ENCODE measurements at places on chromosomes 3 and 15. TPM values are rescaled to one million over a fixed set of nuclear protein-coding genes. Genes with fewer than 3 reads are reported as not detected.

DNA sequence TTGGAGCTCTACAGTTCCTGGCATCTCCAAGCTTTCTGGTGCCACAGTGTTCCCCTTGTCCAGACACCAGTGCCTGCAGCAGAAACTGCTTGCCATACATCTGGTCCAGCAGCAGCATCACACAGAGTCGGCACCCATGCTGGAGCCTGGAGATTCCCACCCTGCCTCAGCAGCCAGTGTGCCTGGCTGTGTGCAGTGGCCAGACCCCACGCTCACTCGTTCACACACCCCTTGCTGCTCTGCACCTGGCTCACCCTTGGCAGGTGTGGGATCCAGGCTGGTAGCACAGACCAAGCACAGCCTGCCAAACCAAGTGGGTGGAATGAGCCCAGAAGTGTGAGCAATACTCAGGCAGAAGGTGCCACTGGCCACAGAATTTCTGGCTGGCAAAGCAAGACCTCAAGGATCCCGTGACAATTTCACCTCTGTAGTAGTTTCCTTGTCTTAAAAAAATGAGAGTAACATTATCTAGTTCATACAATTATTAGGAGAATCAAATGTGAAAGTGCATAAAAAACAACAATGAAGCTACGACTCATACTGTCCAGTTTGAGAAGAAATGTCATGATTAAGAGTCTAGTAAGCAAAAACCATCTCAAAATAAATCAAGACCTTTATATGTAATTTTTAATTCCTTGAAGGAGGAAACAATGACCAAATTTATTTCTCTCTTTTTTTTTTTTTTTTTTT is 22.9 kb upstream of the ZBED2 start:
- DNase-seq, result peak; percentile 36

- DNase-seq, result no peak
Observed at GRCh38 chr15:69154684-69155083, 5.8 kb upstream of the GLCE start.

Gene CTXN2
- total RNA-seq, result not detected

Gene EOMES
- 4.4 TPM for total RNA-seq

DNA sequence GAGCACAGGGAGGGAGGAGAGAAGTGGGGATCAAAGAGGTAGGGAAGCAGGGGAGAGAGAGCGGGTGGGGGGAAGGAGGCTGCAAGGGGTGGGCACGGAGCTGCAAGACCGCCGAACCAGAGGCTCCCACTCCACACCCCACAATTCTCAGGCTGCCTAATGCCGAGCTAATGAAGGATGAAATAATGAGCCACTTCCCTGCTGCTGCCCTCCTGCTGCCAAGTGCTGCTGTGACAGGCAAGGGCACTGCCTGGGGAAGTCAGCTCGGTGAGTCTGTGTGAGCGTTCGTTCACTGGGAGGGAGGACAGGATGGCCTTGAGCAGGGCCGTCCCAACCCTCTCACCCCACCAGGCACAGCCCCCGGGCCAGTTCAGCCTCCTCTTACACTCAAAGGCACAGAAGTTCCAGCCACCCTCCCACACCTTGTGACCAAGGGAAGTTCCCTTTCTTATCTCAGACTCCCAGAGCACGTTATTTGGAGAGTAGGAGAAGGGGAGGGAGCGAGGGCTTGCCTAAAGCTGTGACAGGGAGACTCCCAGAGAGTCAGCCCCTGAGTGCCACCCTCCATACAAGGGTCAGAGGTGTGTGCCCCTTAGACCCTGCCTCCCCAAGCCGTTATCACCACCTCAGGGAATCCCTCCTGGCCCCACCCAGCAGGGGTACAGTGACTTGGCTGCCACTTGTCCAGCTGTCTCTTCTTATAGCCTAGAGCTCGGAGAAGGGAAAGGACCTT is 12.4 kb downstream of the GLYCTK start:
- DNase-seq, result no peak

DNA sequence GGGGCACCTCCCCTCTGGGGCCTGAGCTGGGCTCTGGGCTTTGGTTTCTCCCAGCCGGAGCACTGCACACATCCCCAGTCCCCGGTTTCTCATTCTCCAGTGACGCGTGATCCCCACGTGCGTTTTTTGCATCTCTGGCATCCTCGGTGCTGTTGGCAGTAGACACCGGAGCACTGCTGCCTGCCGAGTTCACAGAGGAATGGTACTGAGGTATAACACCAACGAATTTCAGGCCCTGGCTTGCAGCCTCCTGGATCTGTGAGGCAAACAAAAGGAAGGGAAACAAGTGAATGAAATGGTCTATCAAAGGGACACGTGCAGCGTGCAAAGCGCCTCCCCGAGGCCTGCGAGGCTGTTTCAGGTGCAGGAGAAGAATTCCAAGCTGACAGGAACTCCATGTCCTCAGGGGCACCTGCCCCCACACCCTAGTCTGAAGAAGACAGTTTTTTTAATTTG is 112.9 kb downstream of the OXNAD1 start:
- DNase-seq, result no peak

Gene ACY1
- 64.5 TPM for total RNA-seq

Gene HGD
- 0.78 TPM for total RNA-seq

DNA sequence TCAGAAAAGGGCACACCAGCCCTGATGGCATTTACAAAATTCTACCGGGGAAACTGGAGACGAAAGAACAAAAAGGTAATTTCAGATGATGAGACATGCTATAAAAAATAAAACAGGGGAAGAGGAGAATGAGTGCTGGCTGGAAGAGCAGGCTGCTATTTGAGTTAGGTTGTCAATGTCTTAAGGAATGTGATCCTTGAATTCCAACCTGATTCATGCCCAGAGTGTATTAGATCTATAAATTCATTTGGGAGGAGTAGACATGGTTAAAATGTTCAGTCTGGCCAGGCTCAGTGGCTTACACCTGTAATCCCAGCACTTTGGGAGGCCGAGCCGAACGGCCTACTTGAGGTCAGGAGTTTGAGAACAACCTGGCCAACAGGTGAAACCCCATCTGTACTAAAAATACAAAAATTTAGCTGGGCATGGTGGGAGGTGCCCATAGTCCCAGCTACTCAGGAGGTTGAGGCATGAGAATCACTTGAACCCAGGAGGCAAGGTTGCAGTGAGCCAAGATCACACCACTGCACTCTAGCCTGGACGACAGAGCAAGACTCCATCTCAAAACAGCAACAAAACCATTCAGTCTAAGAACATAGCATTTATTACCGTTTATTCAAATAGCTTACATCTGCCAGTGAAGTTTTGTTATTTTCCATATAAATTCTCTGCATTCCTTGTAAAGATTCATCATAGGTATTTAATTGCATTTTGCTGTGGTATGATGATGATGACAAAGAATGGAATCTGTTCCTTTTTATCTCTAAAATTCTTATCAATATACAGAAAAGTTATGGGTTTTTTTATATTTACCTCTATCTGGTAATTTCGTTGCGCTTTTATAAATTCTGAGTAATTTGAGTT is 126.7 kb upstream of the NR2E3 start:
- DNase-seq, result no peak

- no peak for DNase-seq
Observed at GRCh38 chr3:140924097-140924873, 17.4 kb upstream of the SLC25A36 start.

GRCh38 chr3:71570546-71570945 is 13.0 kb downstream of the FOXP1 start:
- no peak for DNase-seq

DNA sequence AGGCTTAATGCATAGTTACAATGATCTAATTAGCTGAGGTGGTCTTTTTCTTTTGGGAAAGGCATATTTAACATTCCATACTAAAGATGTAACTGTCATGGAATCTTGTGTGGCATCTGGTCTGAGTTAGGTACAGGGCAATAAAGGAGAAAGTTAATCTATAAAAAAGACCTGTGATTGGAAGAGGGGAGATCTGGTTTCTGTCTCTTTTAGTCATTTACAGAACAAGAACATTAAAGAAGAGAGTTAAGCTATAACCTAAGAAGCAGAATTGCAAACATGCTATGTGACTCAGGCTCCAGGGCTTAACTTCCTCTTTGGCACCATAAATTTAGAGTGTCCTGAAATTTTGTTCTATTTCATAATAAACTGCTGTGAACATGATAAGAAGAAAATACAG is 47.2 kb upstream of the MME start:
- no peak for DNase-seq

DNA sequence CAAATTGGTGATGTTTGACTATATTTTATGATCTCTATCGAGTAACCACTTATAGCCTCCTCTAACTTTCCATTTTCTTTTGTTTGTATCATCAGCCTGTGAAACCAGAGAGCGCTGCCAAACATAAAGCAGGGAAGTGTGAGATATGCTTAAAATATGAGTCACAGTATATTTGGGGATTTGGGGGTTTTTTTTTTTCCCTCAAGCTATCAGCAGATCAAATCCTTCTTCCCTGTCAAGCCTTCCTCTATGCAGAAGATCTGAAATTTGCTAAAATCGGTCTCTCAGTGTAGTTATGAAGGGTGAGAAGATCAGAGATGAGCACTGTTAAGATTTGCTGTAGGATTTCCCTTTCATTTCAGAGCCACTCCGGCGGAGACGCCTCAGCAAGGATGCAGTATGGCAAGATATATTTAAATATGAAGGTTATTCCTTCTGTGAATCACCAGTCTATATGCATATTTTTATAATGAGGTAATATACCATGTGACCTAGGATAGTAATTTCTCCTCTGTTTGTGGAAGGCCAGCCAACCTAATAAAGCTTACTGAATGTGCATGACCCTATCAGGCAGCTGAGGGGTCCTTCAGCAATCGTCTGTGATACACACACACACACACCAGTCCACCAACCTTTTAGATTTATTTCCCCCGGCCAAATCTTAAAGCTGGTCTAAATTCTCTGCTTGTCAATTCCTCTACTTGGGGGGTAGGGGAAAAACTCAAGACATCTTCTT is 474.1 kb downstream of the FOXP1 start:
- no peak for DNase-seq

DNA sequence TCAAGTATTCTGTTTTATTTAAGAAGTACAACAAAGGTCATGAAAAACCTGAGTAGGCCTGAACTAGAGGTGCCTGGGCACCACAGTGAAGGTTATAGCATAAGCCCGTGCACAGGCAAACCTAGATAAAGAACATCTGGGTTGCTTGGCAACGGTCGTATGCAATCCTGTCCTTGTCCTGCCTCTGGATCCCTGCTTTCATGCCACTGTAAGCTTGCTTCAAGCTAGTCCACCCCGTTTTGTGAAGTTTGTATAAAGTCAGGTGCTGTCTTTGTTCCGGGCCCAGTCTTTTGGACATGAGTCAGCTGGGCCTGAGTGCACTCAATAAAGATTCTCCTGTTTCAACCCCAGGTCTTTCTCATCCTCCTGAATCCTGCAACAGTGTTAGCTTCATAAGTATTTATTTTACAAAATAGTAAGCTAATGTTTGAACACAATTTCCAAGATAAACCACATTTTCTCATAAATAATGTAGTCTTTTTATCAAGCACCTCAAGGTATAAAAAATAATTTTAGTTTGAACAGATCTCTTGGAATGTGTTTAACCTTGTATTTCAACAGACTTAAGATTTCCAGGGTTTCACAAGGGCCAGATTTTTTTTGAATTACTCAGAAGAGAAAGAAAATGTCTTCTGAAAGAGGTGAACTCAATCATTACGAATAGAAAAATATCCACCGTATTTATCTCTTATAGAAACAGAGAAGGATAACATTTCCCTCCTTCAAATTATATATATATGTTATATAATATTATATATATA is 14.3 kb upstream of the SLC9C1 start:
- no peak for DNase-seq

DNA sequence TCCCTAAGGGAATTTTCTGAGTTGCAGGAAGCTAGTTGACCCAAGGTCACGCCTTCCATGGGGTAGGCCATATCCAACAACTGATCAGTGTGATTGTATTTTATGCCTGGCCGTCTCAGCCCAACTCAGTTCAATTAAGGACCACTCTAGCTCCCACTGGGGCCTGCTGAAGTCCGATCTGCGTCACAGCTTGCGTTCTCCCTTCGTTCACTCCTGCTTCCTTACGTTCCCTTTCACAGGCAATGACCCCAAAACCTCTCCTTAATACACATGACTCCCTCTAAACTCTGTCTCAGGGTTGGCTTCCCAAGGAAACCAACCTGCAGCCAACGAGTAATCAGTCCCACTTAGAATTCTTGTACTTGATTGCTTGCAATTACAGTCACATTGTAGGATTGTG is 428.0 kb downstream of the RBMS3 start:
- DNase-seq, result no peak

DNA sequence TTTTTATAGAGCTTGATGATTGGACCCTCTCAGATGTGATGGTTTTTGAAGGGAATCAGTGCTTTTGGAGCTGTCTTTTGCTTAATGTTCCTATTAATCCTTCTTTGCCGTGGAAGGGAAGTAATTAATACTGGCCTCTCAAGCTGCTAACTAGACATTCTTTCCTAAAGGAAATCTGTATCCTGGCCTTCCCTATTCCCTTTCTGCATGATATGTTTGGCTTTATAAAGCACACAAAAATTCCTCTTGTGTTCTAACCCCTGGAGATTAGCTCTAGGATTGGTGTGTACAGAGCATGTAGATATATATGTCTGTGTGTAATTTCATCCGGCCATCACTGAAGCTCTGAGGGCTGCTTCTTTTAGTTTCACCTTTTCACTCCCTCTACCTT is 6.9 kb downstream of the ATXN7 start:
- no peak for DNase-seq

DNA sequence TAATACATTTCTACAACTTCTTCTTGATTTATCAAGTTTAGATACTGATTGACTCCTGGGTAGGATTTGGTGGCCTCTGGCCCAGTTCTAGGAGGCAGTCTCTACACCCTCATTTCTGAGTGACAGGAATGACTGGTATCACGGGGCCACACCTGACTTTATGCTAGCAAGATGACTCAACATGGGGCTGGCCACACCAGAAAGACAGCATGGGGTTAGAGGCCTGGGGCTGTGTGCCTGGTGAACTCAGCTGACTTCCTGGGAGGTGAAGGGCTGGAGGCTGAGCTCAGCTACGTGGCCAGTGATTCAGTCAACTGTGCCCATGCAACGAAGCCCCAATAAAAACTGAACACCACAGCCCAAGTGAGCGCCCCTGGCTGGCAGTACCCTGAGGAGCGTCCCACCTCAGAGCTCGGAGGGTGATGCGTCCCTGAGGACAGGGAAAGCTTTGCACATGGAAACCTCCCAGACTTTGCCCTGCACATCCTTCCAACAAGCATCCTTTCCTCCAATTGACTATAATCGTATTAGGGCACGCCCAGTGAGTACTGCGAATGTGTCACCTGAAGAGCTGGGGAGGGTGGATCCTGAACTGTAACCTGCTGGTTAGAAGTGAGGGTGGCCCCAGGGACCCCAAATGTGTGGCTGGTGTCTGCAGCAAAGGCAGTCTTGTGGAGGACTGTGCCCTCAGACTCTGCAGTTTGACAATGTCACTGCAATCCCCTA is 57.2 kb downstream of the NIPA2 start:
- DNase-seq, result peak; percentile 58

DNA sequence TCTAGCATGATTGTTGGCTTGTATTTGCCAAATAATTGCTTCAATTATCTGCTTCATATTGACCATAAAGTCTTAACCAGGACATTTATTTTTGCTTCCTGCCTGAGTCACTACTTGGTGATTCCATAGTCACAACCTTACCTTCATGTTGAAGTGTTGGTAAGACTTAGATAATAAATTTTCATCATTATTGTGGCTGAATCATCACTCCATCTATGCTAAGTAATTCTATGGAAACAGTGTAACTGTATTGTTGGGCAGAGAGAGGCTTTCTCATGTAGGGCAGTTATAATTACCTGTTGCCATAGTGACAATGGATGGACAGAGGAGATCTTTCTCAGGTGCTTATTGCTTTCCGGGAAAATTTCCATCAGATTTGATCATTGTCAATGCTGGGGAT is 330.7 kb upstream of the LRRC3B start:
- DNase-seq, result no peak
